ENCODE measurements at places on chromosomes 5 and 9. TPM values are rescaled to one million over a fixed set of nuclear protein-coding genes. Genes with fewer than 3 reads are reported as not detected.

DNA sequence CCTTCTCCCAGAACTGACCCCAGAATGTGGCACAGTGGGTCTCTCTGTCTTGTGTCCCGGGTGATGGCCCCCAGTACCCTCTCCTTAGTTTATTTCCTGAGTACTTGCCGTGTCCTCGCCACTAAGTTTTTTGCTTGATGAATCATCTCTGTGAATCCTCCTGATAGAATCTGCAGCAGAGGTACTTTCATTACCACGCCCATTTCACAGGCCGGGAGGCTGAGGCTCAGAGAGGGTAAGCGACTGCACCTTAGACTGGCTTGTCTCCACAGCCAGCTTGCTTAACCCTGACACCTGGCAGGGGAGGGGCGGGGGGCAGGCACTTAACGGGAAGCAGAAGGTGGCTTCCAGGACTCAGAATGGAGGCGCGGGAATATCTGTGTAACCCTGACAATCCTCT lies 7.9 kb upstream of the IER5L start:
- DNase-seq = no peak

DNA sequence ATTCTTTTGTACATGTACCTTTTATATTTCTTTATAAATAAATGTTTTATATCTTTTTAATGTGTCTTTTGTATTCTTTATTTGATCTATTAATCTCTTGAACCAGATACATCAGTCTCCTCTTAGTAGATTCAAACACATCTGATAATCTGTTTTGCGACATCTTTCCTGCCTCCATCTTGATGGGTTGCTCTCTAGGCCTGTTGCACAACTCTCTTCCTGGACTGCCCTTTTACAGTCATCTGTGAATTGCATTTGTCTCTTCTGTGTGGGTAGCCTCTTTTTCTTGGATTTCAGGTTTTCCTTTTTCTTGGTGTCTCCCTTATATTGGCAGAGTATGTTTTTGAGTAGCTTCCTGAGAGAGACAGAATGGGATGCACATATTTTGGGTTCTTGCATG lies 6.2 kb downstream of the ZFYVE16 start:
- no peak for DNase-seq

GRCh38 chr9:17813798-17814197 lies 234.9 kb downstream of the SH3GL2 start:
- no peak for DNase-seq

- no peak for DNase-seq
Measured at GRCh38 chr9:78807286-78807685, 510.4 kb downstream of the PSAT1 start.

Gene AFAP1L1
- 0.17 TPM for total RNA-seq

Gene WHRN
- total RNA-seq = 10.5 TPM

All from activated naive CD8-positive, alpha-beta T cell treated with anti-CD3 and anti-CD28 coated beads, Interleukin-2, amount 10 ng/mL, durations not matched to agents 7 days and 5 days (primary cell).